ENCODE measurements at places on chromosomes 3 and 15. TPM values are rescaled to one million over a fixed set of nuclear protein-coding genes. Genes with fewer than 3 reads are reported as not detected.

- DNase-seq, result no peak
Observed at GRCh38 chr3:120052677-120053076, 41.6 kb downstream of the GSK3B start.

- peak; percentile 3 for DNase-seq
Observed at GRCh38 chr15:22224241-22224671, 143.9 kb downstream of the OR4M2 start.

DNA sequence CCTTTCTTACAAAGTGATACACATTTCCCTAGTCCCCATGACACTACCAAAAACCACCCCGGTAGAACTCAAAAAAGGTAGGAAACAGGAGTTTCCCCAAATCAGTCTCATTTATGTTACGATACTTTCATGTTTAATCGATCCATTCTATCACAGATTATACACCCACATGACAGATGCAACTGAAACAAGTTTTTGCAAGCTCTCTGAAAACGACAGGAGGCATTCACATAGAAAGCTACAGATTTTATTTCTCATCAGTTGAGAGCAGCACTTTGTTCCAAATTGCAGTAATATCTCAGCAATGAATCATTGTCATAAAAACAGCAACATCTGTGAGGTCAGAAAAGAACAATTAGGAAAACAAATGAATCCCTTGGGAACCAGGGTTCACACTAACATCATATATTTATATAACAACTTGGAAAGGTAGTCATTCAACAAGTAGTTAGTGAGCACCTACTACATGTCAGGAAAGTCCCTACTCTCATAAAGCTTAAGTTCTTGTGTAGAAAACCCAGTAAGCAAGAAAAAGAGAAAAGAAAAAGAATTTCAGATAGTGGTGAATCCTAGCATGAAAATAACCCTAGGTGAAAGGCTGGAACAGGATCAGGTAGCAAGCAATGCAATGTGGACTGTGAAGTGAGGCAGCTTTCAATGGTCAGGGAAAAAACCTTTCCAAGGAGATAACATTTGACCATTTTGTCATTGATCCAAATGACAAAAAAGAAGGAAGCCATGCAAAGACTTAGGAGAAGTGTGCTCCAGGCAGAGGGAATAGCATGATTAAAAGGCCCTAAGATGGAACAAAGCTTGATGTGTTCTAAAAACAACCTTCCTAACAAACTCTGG is 8.3 kb downstream of the PLD1 start:
- no peak for DNase-seq

- DNase-seq, result no peak
Observed at GRCh38 chr3:77412021-77412438, 372.1 kb downstream of the ROBO2 start.

GRCh38 chr15:56964182-56964581 is 45.7 kb downstream of the TCF12 start:
- DNase-seq, result no peak

The DNAJB11 gene
- total RNA-seq, result 53.4 TPM

The LDHAL6B gene
- not detected for total RNA-seq

The UMPS gene
- 49.0 TPM for total RNA-seq

DNA sequence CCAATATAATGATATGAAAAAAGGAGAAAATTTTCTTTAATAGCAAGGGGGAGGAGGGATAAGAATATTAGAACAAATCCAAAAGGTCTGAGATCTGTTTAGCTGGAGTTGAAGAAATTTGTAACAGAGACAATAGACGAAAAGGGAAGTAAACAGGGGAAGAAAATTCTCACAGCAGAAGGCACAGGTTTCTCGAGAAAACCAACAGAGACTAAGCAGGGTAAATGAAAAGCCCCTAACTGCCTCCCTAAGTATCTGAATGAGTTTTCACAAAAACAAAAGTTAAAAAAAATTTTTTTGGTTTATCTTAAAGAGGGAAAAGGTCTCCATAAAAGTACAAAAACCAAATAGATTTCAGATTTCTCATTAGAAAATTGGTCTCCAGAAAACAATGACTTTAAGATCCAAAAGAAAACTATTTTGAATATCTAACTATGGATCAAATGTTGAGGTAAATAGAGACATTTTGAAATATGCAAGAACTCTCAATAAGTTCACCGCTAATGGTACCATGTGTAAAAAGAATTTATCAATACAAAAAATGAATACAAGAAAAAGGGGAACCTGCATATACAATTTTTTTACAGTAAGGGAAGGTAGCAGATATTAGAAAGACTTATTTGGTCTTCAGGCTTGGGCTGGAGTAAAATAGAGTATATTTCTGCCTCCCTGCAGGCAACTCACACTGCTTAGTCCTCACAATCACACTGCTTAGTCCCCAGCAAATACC is 23.9 kb upstream of the NEK10 start:
- no peak for DNase-seq

DNA sequence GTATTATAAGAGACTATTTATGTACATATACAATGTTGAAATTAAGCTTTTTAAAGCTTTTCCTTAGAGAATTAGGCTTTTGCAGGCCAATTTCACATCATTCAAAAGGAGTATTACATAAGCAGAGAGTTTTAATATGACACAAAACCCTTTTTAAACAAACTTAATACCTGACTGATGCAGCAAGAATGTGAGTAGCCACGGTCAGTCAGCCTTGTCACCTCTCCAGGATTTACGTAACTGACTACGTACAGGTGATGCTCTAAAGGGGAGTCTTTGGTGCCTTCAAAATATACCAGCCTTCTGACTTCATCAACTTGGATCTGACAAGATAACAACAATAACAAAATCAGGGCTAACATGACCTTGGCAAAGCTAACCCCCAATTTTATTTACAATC is 44.2 kb upstream of the IGDCC4 start:
- no peak for DNase-seq

GRCh38 chr15:101600035-101600434 is 52.1 kb downstream of the TM2D3 start:
- no peak for DNase-seq

- no peak for DNase-seq
Observed at GRCh38 chr15:38702178-38702912, 137.7 kb upstream of the RASGRP1 start.

DNA sequence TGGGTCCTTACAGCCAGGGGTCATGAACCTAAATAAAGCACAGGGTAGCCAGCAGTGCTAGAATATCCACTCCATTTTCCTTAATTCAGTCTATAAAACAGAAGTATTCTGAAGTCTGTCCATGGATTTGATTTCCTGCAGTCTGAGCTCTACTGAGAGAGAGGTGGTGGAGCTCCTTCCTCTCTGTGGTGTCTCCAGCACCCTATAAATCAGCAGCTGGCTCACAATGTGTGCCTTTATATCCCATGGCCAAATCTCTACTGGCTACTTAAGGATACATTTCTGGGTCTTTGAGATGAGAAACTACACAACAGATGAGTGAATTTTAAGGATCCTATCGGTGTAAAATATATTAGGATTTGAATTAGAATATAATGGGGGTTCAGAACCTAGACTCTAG is 339.9 kb upstream of the RBMS3 start:
- DNase-seq, result no peak

The BCL6 gene
- 21.3 TPM for total RNA-seq

- DNase-seq, result no peak
Observed at GRCh38 chr15:50543556-50543955, 2.9 kb downstream of the USP50 start.

The SSUH2 gene
- 0.57 TPM for total RNA-seq
